ENCODE measurements at places on chromosomes 11 and 22.
A peak's percentile ranks its signal among the peaks of the same experiment; 100 is the strongest.

GRCh38 chr11:12222055-12222792 lies 111.8 kb downstream of the MICAL2 start:
- DNase-seq, result no peak

DNA sequence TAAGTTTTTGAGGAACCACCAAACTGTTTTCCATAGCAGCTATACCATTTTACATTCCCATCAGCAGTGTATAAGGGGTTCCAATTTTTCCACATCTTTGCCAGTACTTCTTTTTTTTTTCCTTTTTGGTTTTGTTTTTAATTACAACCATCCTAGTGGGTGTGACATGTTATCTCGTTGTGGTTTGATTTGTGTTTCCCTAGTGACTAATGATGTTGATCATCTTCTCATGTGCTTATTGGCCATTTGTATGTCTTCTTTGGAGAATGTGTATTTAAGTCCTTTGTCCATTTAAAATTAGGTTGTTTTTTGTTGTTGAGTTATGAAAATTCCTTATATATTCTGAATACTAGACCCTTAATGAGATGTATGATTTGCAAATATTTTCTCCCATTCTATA lies 59.3 kb downstream of the STIM1 start:
- DNase-seq, result no peak

- DNase-seq, result no peak
Measured at GRCh38 chr22:49046546-49047361, 780.9 kb downstream of the BRD1 start.

GRCh38 chr11:115525531-115526006 lies 21.4 kb upstream of the CADM1 start:
- no peak for DNase-seq

DNA sequence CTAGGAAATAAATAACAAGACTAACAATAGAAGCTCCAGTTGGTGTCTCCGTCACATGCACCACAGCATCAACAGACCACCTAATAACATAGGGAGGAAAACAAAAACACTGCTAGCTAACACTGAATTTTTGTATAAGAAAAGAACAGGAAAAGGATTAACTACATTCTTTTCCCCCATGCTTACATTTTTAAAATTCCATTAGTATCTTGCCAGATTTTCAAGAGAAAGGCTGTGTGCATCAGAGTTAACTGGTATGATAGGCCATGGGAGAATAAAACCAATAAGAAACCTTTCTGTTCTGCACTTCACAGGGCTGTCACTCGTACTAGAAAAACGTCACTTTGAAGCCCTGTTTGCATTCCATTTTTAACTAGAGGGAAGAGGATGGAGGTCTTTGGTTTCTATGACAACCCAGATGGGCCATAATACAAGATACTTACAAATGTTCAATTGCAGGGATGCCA lies 79.0 kb downstream of the LARGE2 start:
- DNase-seq, result no peak

DNA sequence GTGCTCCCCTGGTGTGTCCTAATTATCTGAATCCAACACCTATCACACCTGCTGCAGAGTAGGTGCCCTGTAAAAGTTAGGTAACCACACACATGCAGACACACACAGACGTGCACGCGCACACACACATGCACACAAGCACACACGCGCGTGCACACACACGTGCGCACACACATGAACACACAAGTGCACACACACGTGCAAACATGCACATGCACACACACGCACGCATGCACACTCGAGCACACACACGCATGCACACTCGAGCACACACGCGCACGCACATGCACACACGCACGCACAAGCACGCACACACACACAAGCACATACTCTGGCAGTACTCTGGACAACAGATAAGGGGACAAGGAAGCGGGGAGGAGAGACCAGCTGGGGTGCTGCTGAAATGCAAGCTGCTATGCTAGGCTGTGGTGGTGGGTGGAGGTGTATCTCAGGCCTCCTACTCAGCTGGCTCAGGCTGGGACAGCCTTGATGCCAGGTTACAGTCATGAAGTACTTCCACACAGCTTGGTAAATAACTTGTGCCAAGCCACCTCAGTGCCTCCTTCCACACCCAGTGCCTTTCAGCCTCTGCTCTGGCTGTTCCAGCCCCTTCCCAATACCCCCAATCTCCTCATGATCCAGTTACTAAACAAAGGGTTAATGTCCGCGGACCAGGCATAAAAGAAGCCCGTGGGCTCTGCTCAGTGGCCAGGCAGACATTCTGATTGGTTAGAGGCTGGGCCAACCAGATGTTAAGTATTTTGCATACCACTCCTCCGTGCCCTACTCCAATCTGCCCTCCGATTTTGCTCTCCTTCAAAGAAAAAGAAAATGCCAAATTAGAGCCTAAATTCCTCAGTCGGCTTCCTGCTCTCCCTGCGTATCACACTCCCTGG lies 374.1 kb downstream of the TENM4 start:
- DNase-seq, result no peak

DNA sequence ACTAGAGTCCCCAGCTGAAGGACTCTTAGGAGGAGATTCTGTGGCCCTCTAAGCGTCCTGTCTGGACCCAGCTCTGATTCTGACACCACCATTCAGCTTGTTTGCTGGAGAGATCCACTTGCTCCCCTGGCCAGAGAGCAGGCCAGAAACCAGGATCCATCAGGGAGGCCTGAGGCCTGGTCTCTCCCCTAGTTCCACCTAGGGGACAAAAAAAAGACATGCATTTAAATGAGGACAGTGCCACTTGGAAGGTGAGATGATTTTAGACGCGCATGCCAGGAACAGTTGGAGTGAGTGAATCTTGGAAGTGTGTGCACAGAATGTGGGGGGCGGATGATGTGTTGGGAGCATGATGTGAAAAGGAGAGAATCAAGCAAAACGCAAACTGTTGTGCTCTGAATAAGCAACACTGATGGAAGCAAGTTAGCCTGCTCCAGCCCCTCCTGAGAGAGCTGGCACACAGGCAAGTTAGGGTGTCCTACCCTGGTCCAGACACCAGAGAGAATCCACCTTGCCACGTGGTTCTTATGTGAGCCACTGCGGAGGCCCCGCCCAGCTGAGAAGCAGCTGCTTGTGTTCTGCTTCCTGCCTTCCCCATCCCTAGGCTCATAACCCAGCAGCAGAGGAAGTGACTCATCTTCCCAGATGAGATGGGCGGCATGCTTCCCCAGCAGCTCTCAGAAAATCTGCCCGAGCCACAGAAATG lies 8.0 kb upstream of the SLCO2B1 start:
- DNase-seq, result peak; percentile 46
